Activated CD8-positive, alpha-beta memory T cell treated with anti-CD3 and anti-CD28 coated beads for 48 hours (primary cell): ENCODE measurements at places on chromosomes 1 and 21.

DNA sequence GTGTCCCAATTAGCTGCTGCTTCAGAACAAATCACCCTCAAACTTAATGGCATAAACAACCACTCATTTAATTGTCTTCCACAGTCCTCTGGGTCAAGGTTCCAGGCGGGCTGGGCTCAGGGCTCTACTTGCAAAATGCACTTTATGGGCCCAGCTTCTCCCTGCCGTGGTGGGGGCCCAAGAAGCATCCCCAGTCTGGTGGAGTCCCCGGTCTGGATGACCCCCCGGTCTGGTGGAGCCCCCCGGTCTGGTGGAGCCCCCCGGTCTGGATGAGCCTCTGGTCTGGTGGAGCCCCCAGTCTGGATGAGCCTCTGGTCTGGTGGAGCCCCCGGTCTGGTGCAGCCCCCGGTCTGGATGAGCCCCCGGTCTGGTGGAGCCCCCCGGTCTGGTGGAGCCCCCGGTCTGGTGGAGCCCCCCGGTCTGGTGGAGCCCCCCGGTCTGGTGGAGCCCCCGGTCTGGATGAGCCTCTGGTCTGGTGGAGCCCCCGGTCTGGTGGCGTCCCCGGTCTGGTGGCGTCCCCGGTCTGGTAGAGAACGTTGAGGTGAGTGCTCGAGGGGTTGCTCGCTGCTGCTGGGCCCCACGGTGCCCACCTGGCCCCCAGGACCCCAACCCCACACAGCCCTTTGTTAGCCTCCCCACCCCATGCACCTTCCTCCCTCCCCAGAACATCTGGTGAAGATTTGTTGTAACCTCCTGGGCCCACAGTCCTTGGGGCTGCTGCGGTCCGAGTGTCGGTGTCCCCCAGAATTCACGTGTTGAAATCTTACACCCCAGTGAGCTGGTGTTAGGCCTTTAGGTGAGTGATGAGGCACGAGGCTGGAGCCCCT is 33.8 kb downstream of the POFUT2 start:
- DNase-seq, result no peak

DNA sequence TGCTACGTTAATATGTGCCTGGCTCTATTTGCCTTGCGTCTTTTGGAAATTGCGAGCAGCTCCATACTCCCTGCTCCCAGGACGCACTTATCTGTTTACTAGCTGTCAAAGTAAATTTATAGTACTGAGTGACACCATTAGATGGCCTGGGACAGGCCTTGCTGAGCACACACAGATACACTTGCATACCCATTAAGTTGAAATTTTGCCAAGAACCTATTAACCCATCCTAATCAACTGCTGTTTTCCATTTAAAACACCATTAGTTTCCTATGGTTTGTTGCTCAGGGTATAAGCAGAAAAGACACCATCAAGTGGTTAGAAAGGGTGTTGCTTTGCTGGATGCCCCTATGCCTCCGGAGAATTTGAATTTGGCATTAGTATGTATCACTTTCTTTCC is 187.3 kb downstream of the SLC44A5 start:
- no peak for DNase-seq

GRCh38 chr1:25538191-25538767 is 5.1 kb upstream of the LDLRAP1 start:
- no peak for DNase-seq

GRCh38 chr1:230610589-230610988 is 31.7 kb upstream of the COG2 start:
- DNase-seq, result no peak

- DNase-seq, result no peak
Measured at GRCh38 chr1:14254251-14254650, 344.2 kb upstream of the KAZN start.

DNA sequence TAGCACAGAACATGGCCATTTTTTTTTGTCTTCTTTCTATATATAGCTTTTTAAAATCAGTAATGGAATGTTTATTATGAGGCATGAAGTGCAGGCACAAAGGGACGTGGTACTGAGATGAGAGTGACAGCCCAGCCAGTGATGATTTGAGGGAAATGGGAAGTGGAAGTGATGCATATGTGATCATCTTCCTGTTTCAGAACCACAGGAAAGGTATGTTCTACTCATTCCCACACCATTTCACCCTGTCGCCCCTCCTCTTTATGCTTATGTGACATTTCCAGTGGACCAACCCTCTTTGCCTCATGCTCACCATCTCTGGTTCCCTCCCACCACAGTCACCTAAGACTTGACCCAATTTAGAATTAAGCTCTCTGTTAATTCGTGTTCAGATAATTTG is 24.3 kb downstream of the PTGS2 start:
- no peak for DNase-seq

DNA sequence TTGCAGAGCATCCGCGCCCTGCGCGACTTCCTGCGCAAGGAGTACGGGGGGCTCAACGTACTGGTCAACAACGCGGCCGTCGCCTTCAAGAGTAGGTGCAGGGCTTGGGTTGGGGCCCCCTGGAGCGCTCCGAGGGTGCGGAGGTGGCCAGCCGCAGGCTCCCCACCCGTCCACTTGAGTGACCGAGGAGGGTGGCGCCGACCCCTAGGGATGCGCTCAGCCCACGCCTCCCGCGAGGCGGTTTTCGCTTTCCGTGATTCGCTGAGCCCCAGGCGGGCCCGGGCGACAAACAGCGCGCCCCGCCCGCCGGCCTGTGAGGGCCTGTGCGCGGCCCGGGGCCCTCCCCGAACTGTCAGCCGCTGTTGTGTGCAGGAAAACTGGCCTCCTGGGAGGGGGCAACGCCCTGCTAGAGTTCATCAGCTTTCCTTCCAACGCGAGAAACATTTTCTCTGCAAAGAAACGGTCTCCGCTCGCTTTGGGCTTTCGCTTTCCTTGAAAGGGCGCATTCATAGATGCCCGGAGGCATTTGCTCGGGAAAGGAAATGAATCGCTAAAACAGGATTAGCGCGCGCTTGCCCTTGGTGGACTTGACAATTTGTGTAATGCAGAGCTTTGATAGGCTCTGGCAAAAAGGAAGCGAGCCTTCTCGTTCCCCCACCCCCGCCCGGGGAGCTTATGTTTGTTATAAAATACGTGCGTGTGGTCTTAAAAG is 668 bp downstream of the CBR3 start:
- no peak for DNase-seq

DNA sequence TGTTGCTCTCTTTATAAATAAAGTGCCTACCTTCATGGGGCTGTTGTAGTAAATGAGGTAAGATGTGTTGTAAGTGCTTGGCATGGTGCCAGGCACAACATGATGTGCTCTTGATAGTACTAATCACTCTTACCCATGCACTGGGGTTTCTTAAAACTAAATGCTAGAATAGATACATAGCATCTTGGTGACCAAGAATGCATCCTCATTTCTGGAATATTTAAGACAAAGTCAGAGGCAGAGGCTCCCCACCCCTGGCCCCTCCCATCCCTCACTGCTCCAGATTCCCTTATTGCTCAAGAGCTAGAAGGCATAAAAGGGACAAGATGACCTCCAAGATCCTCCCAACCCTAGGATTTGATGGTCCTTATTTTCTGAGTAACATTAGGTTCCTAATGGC is 61.3 kb downstream of the GLUL start:
- no peak for DNase-seq

- DNase-seq, result no peak
Measured at GRCh38 chr1:56125316-56125715, 454.0 kb downstream of the PLPP3 start.

GRCh38 chr1:92795166-92795565 is 10.3 kb upstream of the EVI5 start:
- DNase-seq, result no peak

GRCh38 chr1:177983077-177983476 is 13.2 kb upstream of the SEC16B start:
- DNase-seq, result no peak

DNA sequence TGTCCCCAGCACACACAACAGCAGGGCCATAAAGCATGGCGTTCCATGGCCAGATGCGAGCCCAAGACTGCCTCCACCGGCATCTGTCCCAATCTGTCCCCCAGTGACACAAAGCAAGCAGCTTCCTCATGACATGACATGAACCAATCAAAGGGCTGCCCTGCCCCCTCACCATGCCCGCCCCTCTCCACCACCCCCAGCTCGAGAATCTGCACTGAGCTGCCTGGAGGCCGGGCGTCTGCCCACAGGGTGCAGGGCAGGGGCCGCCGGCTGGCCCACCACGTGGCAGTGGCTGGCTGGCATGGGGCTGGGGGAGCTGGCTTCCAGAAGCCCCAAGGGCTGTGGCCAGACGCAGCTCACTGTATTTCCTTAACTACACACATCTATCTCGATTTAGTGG is 27.8 kb downstream of the WNT9A start:
- no peak for DNase-seq

DNA sequence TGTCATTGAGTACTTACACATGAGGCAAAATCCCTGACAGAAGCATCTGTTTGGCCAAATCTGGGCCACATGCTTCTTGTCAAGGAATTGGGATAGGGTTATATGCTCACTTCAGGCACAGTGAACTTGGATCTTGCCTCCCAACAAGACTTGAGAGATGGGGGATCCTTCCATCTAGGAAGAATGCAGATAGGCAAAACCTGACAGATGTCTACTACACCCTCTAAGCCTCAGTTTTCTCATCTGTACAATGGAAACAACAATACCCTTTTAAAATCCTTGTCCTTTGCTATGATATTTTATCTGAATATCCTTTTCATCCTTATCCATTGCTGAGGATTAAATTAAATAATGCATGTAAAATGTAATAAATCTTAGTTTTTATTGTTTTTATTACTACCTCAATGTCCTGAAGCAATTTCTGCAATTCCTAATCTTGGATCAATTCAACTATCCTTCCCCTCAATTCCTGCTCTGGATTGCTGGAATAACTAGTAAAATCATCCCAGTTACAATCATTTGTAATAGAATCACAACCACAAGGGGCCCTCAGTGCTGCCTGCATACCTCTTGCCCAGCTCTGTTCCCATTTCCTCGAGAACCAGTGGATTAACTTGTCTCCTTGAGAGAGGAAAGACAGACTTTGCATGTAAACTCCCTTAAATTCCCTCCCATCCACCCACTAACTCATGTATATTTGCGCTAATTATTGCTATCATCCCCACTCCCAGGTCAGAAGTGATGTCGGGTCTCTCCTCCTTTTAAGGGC is 8.1 kb upstream of the XPR1 start:
- DNase-seq, result no peak

DNA sequence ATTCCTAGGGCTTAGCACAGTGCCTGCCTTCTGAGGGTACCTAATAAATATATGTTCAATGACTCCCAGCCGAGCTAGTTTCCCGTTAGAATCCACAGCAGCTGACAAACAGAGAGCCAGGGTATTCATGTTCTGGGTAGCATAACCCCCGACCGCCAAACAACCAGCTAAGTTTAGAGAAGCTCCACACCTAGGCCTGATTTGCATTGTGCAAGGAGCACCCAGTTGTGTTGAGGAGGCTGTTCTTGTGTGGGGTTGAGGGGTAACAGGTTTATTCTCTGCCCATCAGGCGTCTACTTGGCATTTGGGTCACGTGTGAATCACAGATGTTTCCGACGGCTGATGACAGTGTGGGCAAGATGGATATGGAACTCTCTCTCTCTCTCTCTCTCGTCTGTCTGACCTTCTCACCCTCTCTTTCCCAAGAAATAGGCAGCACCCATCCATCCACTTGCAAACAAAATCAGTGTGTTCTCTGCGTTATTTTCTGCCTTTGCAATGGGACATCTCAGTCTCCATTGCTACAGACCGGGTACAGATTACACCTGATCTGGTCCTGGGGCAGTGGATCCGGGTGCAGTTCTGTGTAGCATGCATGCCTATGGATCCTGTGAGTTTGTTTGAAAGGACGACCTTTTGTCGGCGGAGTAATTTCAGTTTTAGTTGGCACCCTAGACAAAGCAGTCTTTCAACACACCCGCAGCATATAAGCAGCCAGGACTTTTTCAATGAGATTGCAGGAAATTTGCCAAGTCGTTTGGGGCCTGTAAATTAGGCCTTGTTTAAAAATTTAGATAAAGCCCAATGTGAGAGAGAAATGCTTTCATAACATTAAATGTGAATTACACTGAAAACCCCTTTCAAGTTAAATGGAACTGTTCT is 29.4 kb downstream of the KAZN start:
- DNase-seq, result no peak

- no peak for DNase-seq
Measured at GRCh38 chr1:12376236-12377045, 146.6 kb downstream of the VPS13D start.

GRCh38 chr21:25215698-25216384 is 391.4 kb downstream of the MRPL39 start:
- DNase-seq, result no peak

DNA sequence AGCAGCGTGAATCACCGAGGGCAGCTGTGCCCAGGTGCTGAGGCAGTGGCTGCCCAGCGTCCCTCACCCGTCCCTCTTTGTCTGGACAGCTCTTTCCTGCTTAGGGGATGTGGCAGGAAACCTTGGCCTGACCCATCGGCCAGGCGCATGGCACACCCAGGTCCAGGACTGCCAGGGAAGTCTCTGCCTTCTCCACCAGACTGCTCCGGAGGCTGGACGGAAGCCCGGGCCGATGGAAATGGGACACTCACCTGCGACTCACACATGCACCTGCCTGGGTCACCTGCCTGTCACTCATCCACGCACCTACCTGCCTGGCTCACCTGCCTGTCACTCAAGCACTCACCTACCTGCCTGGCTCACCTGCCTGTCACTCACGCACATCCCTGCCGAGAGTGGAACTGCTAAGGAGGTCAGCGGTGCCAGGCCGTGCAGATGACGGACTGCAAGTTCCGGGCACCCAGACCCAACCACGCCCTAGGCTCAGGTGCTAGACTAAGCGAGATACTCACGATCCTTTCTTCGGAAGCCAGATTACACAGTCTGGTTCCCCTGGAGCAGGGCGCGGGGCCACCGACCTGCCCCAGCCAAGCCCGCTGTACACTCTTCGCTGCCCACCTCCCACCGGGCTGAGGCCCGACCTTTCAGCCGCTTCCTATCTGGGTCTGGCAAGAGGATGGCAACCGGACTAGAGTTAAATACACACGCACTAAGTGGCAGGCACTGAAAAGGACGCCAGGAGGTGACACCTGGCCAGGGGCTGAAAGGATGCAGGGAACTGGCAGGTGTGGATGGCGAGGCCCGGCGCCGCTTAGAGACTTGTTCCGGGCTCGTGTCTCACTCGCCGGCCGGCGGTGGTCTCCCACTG is 1.1 kb downstream of the UBE2J2 start:
- DNase-seq, result no peak
